Stimulated activated CD4-positive, alpha-beta T cell treated with anti-CD3 and anti-CD28 coated beads, TNF-alpha, amount 100 ng/mL, for 1 hour (primary cell): ENCODE measurements at places on chromosomes 2 and 18.

DNA sequence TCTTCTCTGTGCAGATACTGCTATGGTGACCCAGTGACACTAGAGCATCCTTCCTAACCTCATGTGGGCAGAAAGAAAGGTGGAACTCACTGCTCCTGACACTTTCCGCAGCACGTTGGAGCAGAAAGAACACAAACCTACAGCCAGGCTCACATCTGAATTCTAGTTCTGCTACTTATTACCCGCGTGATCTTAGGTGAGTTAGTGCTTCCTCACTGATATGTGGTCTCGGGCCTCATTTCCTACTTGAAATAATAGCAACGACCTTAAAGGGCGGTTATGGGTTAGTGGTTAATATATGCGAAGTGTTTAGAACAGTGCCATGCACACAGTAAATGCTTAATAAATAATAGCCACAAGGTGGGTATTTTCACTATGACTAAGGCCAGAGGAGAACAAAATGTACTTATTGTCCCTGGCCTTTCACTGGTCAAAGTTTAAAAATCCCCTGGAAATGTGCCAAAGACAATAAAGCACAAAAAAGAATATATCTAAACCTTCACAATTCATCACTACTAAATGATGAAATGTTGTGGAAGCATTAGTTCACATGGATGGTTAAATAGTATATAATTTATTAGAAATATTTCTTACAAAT lies 66.6 kb downstream of the MYOM1 start:
- DNase-seq = no peak

DNA sequence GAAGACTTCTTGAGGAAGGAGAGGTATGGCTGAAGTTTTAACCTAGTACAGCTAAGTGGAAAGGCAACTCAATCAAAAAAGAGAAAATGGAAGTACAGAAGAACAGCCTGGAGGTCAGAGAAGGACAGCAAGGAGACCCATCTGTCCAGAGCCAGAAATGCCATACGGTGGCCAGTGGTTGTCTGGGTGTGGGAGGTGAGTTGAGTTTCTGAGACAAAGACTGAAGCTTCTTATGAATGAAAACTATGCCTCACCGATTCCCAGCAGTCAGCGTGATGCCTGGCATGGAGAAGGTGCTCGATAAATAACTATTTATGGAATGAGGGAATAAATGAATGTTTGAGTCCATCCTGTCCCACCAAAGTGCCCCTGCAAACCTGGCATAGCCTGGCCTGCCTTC lies 98.8 kb downstream of the MRO start:
- no peak for DNase-seq

DNA sequence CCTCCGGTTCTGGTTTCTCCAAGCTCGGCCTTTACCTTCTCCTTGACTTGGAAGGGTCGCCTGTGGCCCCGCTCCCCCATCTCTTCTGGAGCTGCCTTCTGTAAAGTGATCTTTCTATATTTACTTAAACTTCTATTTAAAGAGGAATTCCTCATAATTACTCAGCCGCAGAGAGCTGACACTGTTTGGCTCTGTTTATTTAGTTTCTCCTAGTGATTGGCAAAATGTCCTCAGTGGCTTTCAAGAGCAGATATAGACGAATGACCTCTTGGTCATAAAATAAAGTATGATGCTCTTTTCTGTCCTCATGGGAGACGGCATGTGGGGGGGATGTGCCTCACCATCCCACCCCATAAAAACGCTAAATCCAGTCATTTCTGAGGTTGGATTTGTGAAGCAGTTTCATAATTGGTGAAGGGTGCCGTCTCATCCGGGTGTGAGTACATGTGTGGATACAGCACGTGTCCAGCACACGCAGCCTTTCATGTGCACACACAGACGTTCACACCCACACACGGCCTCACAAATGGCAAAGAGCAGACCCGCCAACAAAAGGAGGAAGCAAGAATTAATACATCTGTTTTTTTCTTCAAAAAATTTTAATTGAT lies 43.4 kb upstream of the SMAD7 start:
- no peak for DNase-seq

- DNase-seq = no peak
Observed at GRCh38 chr2:130977461-130978050, 115.7 kb downstream of the FAM168B start.

DNA sequence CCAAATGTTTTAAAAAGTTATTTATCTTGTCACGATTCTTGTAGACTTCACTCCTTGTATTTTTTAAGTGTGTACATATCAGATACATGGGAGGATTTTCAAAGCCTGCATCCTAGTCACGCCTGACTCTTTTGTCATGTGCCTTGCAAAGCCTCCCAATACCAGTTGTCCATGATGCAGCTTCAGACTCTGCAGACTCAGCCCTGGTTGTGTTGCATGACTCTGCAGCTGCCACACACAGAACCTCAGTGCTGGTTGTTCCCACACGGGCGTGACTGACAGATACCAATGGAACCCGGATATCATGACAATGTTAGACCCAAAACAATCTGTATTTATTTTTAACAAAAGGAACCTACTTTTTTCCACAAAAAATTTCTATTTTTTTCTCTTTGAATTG lies 38.2 kb downstream of the TPO start:
- no peak for DNase-seq
